ENCODE measurements at places on chromosomes 4 and X.

DNA sequence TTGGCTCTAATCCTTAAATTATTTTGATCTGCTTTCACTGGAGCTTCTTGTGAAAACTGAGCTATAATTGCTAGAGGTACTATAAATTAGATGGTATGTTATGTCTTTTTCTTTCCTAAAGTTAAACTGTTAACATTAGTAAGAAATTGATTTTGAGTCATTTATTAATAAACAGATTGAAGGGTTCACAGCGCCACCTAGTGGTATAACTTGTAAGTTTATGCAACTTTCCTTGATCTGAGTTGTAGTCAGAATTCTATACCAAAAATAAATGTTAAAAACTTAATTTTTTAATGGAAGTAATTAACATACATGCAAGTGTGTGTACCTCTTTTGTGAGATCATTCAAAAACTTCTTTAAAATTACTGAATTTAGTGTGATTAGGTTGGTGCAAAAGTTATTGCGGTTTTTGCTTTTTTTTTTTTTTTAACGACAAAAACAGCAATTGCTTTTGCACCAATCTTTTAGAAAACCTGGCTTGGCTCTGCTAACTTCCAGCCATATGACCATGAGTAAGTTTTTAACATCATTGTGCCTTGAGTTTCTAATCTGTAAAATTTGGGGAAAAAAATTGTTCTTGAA, 151.5 kb downstream of the CENPC start:
- DNase-seq = peak; percentile 65

DNA sequence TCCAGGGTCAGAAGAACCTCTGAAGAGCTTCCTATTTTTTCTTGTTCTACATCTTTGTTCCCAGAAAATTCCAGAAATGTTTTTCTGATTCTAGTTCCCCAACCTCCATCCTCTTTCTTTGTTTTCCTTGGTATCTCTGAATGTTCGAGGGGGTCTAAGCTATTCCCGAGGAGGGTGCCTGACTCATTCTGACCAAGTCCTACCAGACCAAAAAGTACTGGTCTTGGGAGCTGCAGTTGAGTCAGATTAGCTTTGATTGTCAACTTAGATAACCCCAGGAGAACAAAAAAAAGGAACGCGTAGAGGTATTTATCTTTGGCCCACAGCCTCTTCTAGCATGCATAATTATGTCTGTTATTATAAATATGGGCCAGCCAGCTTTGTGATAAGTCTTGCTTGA, 12.1 kb upstream of the TENM3 start:
- DNase-seq = no peak

DNA sequence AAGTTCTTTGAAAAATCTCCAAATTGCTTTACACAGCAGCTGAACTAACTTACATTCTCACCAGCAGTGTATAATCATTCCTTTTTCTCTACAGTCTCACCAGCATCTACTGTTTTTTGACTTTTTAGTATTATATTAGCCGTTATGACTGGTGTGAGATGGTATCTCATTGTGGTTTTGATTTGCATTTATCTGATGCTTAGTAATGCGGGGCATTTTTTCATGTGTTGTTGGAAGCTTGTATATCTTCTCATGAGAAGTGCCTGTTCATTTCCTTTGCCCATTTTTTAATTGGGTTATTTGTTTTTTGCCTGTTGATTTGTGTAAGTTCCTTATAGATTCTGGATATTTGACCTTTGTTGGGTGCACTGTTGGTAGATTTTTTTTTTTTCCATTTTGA, 931.7 kb downstream of the CENPC start:
- DNase-seq = no peak

DNA sequence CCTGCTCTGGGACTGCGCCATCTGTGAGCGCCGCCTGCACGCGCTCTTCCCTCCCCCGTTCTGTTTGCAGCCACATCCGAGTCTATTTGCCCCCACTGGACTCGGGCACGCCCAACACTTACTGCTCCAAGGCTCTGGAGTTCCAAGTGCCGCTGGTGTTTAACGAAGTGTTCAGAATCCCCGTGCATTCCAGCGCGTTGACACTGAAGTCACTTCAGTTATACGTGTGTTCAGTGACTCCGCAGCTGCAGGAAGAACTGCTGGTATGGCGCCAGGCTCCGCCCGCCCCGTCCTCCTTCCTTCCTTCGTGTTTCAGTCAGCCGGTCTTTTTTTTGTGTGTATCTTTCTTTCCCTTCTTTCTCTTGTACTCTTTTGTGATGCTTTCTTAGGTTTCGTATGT, 30.7 kb upstream of the CLCN4 start:
- no peak for DNase-seq

- no peak for DNase-seq
Observed at GRCh38 chr4:146590801-146591200, 47.9 kb upstream of the POU4F2 start.

GRCh38 chr4:108695062-108695461, 44.7 kb downstream of the OSTC start:
- no peak for DNase-seq

- no peak for DNase-seq
Observed at GRCh38 chr4:1451752-1452122, 45.5 kb upstream of the NKX1-1 start.

DNA sequence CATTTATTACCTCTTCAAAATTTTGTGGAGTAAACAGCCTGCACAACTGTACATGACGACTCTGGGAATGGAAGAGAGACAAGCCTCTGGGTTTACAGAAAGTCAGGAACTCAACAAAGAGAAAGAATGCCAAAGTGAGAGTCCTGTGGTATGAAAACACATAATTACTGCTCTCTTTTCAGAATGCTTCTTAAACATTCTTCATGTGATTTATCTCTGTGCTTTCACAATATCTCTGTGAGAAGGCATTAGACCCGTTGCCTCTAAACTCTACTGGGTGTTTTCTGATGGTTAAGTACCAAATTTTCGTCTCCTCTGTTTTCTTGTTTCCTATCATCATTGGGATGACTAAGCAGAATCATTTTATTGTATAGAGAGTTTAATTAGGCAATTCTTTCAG, 966.6 kb upstream of the SLIT2 start:
- DNase-seq = no peak

Data from common myeloid progenitor, CD34-positive (primary cell).